ENCODE measurements at places on chromosomes 2 and 18.

- DNase-seq = no peak
Measured at GRCh38 chr2:21005111-21005699, 38.7 kb downstream of the APOB start.

GRCh38 chr18:3151399-3152264 is 68.1 kb downstream of the MYOM1 start:
- DNase-seq = no peak

- DNase-seq = peak; percentile 8
Measured at GRCh38 chr2:138060301-138060635, 96.0 kb downstream of the HNMT start.

- no peak for DNase-seq
Measured at GRCh38 chr2:48249631-48250473, 280.1 kb upstream of the STON1 start.

DNA sequence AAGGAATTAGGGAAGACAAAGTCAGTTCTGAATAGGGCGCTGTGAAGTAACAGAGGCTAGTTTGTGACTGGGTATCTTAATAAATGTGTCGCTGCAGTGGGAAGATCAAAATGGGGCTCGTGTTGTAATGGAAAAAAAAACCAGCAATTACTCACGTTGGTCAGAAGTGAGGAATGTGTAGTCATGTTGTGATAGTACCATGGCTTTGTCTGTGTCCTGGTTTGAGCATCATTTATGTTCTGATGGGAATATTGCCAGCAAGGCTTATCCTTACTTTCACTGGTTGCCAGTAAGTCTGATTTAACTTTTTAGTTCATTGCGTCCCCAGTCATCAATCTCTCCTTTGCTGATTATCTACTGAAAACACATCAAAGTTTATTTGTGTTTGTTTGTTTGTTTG is 467.6 kb downstream of the NYAP2 start:
- no peak for DNase-seq

All from CD4-positive, alpha-beta T cell treated with Interferon gamma for 1 hour (primary cell).